NCI-H1105 treated with DMSO at 0.1 percent for 48 hours (cell line): ENCODE measurements at places on chromosomes 12 and 14.

DNA sequence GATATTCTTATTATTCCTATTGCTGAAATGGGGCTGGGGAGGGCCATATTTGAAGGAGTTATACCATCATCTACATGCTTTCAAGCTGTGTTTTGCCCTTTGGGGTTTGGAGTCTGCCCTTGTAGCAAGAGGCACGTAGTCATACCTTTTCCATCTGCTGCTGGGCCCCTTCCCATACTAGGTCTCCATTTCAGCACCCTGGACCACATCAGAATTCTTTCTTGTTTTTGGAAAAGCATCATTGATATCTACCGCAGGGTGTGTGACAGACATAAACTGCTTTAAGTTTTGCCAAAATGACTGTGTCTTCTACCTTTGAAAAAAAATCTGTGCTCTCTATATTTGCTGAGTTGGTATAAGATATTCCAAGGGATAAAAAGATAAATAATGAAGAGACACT is 12.3 kb upstream of the DUSP6 start:
- no peak for DNase-seq

DNA sequence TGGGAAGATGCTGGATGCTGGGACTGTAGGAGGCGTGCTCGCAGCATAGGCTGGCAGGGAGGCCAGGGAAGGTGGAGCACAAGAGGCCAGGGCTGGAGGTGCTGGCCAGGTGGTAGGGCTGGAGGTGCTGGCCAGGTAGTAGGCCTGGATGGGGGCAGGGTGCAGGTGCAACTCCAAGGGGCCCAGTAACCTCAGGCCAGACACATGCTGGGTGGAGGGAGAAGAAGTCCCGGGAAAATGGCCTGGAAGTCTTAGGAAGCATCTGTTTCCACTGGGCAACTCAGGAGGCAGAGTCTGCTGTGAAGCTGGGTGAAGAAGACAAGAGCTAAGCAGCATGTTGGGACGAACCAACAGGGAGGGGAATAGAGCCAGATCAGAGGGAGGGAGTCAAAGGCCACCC is 665.2 kb downstream of the BCL11B start:
- DNase-seq = no peak

- no peak for DNase-seq
Observed at GRCh38 chr12:32989705-32990104, 93.1 kb upstream of the PKP2 start.

GRCh38 chr14:69701857-69702256 is 65.1 kb upstream of the SRSF5 start:
- no peak for DNase-seq

DNA sequence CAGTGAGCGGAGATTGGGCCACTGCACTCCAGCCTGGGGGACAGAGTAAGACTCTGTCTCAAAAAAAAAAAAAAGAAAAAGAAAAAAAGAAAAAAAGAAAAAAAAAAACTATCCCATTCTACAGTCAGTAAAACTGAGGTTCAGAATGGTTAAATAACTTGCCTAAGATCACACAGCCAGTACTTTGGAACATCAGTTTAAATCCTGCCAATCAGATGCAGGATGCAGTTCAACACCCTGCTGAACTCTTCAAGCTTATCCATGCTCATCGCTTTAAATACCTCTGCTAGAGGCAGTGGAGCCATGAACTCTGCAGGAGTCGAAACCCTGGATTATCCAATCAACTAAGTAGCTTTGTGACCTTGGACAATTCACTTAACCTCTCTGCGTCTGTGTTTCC is 3.4 kb downstream of the ZNF385A start:
- no peak for DNase-seq

GRCh38 chr12:20646239-20646827 is 48.8 kb upstream of the SLCO1C1 start:
- peak; percentile 70 for DNase-seq

DNA sequence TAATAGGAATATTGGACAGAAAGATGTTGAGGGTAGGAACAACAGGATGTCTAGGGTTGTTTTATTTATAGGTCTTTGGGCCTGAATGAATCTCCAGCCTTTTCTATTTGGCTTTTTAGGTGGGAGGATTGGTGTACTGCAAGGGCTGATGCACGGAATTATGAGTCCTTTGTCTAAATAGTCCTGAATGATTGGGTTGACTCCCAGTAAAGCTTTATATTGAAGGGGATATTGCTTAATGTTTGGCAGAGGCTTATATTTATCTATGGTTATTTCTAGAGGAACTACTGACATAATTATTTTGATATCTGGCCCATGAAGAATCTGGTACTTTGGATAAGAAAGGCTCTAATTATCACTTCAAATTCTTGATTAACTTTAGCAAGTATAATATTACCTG is 253.6 kb upstream of the AVPR1A start:
- DNase-seq = no peak

DNA sequence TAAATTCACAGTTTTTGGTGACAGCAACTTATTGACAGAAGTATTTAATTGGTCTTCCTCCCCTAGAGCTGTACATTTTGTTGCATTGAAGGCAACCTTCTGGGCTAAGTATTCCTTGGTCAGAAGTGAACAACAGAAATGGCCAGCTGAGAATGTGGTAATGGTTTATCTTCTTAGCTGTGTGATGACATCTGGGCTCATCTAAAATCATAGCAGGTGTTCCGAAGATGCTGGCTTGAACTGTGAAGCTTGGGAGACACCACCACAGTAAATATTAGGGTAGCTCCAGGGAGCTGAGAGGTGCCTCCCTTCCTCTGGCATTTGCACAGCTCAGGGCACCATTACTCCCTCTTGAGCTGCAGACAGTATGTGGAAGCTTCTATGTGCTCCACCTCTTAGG is 3.7 kb upstream of the PTPRB start:
- DNase-seq = no peak

DNA sequence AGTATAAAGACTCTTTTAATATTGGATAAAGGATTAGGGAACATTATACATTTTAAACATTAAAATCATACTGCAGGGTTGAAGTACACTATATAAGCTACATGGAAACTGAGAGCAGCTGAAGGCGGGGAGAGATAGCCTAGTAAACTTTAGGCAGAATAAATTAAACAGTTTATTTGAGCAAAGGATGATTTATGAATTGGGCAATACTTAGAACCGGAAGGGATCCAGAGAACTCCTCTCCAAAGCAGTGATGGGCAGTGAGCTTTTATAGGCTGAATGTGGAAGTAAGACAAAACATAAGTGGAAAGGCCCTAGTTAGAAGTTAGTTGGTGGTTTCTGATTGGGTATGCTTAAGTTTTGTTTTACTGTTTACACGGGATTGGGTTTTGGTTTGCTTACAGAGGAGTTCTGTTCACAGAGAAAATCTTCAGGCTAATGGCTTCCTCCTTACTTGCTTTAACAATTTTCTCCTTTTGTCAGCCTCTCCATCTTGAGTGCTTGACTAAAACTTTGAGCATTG is 18.9 kb downstream of the LEMD3 start:
- DNase-seq = no peak

DNA sequence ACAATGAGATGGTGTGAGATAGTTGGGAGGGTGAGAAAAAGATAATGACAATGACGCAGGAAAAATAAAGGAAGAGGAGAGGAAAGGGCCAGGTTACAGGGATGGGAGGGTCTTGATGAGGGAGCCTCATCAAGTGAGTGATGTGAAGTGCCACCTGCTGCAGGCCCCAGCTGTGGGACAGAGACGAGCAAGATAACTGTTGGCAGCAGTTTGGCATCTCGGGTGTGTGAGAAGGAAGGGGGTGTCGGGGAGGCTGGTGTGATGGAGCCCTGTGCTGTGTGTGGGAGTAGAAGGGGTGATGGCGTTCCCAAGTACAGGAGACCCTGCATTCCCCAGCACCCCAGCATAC is 11.4 kb upstream of the TAC3 start:
- DNase-seq = no peak

DNA sequence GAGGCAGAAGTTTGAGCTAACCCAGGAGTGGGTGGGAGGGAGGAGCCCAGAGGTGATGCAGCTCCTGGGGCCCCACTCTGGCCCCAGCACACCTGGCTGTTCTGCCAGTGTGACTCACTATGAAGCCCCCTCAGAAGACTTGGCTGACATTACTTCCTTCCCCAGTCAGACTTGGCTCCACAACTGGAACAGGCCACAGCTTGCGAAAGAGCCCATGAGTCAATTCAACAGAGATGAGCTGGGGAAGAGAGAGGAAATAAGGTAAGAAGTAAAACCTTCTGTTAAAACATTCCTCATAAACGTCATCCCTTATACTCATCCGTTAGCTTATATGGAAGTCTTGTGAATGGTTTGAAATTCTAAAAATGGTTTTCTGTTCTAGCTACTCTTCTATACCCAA is 245.9 kb downstream of the ADAMTS20 start:
- no peak for DNase-seq

DNA sequence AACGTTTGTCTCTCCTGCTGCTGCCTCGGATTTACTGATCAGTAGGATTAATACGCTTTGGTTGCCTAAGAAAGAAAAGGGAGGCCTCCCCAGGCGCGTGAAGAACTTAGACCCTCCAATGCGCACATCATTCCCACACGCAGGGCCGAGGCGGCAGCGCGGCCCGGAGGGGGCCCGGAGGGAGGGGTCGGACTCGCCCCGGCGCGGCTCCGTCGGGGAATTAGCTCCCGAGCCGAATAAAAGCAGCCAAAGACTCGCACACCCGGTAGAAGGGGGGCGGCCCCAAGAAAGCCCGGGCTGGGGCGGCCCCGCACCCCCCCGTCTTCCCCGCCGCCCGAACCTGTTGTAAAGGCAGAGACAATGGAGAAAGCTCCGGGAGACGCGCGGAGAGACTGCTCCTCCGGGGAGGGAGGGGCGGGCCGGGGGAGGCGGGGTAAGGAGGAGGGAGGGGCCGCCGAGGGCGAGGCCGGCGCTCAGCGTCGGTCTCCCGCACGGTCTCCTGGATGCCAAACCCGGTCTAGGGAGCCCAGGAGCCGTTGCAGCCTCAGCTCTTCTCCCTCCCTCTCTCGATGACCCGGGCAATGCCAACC is at the start of gene NELL2:
Gene NELL2, minus strand, starts transcription at position 362 of the 590 bp plus-strand sequence. CDS start 446 bp downstream, outside the sequence.
- DNase-seq = peak; percentile 86

GRCh38 chr14:52951681-52952554 is 1.1 kb upstream of the FERMT2 start:
- DNase-seq = peak; percentile 68

- DNase-seq = no peak
Observed at GRCh38 chr14:52095794-52096193, 26.9 kb upstream of the NID2 start.

DNA sequence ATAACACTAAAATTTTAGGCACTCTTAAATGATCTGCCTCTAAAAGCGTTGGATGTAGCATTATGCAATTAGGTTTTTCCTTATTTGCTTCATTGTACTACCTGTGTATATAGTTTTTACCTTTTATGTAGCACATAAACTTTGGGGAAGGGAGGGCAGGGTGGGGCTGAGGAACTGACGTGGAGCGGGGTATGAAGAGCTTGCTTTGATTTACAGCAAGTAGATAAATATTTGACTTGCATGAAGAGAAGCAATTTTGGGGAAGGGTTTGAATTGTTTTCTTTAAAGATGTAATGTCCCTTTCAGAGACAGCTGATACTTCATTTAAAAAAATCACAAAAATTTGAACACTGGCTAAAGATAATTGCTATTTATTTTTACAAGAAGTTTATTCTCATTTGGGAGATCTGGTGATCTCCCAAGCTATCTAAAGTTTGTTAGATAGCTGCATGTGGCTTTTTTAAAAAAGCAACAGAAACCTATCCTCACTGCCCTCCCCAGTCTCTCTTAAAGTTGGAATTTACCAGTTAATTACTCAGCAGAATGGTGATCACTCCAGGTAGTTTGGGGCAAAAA is 4.1 kb downstream of the CDKN1B start:
- DNase-seq = peak; percentile 58

DNA sequence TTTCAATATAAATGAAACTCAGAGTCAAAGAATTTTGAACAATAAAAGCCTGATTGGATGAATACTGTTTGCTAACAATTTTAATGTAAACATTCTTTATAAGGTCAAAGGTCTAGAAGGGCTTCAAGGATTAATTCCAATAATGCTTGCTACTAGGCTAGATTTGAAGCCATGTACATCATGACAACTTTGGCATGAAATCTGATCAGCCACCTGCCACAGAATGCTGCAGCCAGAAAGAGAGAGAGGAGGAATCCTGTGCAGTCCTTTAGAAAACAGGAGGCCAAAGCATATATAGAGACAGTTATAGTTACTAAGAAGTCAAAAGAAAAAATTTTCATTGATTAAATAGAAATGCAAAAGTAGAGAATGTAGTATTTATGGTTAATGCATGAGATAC is 47.1 kb downstream of the ABCD2 start:
- no peak for DNase-seq

- no peak for DNase-seq
Observed at GRCh38 chr12:93608313-93608712, 35.8 kb downstream of the SOCS2 start.

- DNase-seq = no peak
Observed at GRCh38 chr12:76025601-76026575, 5.7 kb downstream of the PHLDA1 start.

DNA sequence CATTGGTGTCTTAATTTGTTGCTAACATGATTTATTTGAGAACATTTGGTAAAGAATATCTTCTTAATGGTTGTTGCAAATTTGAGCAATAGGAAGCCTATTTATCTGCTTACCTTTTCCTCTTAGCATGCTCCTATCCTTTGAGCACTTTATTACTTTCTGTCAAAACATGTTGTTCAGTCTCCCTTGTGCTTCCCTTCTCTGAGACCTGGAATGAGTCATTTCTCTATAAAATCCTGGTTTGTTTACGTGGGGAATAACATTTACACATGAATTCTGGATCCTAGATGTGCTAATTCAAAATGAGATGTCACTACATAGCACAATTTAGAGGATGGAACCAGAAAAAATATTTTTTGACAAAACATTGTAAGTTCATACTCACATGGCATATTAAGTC is 844.0 kb upstream of the LRFN5 start:
- DNase-seq = no peak

DNA sequence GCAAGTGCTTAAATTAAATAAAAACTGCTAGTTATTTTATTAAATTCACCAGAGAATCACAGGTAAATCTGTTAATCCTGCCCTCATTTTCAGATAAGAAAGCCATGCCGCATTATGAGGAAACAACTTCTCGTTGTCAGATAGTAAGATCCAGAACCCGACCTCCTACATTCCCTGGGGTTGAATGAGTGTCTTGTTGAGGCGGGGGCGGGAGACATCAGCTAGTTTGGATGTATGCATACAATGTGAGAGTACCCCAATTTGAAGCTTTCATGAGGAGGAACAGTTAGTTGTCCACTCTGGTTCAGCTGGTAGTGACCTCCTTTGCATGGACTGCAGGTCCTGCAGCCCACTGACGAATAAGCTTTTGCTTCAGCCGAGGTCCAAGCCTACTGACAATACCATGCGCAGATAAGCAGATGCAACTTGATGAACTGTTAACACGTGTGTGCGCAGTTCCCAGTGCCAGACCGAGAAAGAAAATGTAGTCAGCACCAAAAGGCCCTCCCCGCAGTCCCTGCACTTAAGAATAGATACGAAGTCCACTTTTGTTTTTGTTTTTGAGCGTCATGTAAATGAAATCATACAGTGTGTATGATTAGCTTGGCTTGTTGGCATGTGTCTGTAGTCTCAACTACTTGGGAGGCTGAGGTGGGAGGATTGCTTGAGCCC is 34.9 kb downstream of the EVL start:
- DNase-seq = no peak
